ENCODE measurements at places on chromosomes 5 and 9.

DNA sequence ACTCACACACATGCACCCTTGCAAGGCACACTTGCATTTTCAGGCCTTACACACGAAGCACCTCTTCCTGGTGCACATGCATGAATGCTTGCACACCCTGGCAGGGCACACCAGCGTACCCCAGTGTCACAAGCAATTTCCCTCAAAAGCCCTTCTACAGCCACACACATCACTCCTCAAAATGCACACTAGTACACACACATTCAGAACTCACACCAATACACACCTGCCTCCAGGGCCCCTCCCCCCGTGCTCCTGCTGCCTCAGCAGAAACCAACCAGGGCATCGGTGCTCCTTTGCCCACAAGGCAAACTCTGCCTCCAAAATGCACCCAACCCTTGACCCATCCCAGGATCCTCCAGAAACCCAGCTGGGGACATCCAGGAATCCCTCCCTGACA is 1.2 kb downstream of the CAMK2A start:
- DNase-seq = no peak

DNA sequence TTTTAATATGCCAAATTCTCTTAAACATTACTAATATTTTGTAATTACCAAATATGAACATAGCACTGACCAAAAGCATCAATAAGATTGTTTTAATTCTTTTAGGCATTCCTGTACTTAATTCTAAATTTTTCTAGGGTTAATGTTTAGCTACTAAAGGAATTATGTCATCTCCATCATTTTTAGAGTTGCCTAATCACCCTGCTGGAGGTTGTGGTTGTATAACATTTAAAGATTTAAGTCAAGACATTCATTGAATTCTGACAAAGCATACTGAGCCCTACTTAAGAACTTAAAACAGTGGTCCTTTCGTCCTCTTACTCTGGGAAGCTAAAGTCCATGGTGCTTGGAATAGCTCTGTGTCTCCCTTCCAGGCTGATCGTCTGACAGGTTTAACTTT is 28.1 kb upstream of the DAB2 start:
- no peak for DNase-seq

DNA sequence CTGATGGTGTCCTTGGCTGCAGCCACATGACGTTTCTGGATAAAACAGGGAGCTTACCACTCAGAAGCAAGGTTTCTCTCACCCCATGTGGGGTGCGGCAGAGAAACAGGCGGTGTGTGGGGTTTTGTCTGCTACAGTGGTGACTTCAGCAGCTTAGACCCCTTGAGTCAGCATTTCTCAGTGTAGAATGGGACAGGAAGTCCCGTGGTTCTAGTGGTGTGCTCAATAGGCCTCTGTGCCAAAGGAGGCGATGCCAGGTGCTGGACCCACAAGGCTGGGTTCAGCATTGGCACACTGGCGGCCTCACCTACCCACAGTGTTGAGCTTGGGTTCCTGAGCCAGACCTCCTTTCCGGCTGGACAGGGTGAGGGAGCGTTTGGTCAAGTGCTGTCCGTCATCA is 125.2 kb upstream of the SMIM23 start:
- no peak for DNase-seq

DNA sequence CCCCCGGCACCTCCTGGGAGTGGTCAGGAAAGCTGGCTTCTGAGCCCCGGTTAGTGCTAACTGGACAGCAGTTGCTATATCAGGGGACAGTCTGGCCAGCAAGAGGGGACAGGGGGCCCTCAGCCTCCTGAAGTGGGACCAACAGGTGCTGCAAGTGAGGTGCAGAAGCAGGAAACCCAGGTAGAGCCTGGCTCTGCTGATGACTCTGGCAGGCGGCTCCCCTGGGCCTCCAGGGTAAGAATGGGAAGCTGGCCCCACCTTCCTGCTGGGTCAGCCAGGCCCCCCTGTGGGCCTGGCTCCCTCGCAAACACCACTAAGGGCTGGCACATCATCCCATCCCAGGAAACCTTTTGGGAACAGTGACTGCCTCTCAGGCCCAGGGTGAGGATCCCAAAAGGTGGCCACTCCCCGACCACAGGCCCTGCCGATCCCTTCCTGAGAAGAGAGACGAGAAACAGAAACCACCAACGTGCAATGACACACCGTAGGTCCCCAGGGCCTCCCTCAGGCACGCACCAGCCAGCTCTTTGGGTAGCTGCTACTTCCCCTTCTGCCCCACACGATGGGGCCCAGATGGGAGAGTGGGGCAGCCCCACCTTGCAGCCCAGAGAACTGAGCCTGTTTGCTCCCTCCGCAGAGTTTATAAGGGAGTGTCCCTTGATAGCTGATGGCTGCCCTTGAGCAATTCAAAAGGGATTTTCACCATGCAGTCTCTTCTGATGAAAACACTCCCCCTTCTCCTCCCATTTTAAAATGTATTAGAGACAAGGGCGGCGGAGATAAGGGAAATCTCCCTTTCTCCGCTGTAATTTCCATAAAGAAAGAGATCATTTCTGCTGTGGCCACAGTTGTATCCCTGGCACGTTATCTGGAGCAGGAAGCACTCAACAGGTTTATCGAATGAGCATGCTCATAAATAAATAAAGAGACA is 76.8 kb downstream of the STK10 start:
- peak; percentile 36 for DNase-seq

DNA sequence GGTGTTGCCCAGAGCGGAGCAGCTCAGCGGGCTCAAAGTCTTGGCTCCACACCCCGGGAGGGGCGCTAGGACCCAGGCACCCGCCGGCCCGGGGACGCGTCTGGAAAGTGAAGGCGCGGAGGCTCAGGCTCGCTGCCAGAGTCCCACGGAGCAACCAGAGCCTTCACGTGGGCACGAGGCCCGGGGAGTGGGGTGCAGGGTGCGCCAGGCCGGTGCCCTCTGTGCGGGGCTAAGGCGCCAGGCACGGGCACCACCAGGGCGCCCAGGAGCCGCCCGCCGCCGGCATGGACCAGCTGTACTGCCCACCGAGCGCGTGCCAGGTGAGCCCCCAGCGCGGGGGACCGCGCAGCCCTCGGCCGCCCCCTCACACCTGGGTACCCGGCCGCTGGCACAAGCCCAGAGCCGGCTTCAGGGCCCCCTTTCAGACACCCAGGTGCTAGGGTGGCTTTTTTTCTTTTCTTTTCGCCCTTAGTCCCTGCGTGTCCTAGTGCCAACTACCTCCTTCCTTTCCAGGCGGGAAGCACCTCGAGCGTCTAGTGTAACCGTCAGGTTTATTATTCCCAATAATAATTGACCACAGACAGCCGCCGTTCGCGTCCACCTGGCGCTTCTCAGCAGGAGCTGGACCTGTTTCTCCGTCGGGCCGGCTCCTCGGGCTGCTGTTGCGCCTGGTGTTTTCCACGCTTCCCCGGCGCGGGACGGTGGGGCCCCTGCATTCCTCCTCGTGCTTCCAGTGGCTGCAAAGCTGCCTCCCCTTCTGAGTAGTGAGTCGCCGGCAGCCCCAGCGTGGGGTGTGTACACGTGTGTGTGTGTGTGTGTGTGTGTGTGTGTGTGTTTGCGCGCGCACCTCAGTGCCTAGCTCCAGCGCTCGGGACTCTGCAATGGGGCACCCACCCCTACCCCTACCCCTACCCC is 30.1 kb upstream of the PDE8B start:
- no peak for DNase-seq
